Right forelimb (tissue), 1 donor: ENCODE measurements at places on chromosomes 12 and 14.

DNA sequence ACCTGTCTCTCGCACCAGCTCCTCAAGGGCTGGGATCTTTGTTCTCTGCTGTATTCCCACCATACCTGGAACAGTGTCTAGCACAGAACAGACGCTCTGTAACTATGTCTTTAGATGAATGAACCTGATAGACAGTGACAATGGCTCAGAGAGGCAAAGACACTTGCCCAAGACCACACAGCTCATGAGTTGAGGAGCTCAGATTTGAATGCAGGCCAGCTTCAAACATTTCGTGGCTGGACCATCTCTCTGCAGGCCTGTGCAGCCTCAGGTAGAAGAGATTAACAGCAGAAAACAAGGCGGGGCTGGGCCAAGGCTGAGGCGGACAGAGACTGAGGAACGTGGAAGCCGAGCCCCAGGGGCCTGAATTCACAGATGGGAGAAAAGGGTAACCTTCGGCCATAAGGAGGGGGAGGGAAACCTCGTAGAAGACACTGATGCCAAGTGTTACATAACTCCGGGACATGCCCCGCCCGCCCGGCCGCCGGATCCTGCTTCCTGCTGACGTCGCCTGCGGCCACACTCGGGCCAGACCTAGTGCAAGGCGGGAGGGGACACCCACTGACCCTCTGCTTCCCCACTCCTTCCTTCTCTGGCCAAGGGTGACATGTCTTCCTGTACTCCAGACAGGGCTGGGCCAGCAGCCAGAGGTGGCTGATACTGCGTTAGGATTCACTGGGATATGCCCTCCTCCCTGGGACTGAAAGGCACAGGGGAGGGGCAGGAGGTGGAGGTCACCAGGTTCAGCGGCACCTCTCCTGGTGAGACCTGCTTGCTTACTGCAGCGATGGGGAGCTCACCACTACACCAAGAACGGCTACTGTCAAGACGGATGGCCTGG lies 86.8 kb downstream of the RFLNA start:
- no peak for DNase-seq

- no peak for DNase-seq
Observed at GRCh38 chr12:90280564-90281058, 572.0 kb upstream of the ATP2B1 start.

- DNase-seq: no peak
Observed at GRCh38 chr12:125148316-125148715, 83.1 kb downstream of the AACS start.

GRCh38 chr12:104975587-104976343 lies 10.4 kb upstream of the NOPCHAP1 start:
- no peak for DNase-seq

DNA sequence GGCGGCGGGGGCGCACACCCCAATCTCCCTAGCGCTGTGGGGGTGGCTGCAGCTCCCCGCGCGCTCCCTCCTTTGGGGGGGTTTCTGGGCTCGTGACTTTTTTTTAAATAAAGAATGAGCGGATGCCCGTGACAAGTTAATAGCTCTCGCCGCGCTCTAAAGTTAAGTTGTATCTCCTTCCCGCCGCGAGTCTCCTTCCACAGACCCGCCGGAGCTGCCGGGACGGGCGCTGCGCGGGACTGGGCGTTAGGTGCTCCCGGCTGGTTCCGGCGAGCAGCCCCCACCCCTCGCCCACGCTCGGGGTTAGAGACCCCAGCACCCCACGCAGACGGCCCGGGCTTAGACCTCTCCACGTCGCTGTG lies 82.6 kb upstream of the HMGA2 start:
- no peak for DNase-seq

DNA sequence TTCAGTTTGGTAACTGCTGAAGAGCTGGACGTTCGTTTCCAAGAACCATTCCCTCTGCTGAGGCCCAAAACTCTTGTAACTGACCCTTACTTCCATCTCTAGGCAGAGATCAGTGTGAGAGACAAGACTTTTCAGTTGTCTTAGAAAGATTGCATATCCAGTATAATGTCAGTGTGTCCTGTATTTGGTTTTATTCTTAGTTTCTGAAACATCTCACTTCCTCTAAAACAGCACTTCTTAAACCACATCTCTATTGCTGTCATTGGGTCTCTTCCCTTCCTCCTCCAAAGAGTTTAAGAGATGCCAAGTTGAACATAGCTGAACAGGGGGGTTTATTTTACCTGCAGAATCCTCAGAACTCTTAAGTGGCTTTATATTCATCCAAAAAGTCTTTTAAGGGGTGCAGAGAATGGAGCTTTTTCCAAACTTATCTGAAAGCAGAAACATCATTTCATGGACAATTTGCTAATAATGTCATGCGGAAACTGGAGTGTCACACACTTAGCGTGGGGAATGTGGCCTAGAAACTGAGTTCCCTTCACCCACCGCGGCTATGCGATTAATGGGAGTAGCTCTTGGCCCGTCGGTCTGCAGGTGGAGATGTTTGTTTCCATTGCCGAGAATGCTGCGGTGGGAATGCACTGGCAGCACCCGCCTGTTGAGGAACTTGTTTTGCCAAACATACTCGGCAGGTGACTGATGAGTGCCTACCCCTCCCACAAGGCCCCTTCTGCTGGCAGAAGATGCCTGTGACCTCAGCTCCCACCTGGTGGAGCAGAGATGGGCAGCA lies 148.2 kb downstream of the ADGRD1 start:
- peak; percentile 38 for DNase-seq

GRCh38 chr12:6957151-6957701 lies 6.1 kb downstream of the PTPN6 start:
- no peak for DNase-seq

GRCh38 chr14:24806061-24806678 lies 172.2 kb upstream of the GZMB start:
- peak; percentile 80 for DNase-seq
